ENCODE measurements at places on chromosomes 1 and 21.

- DNase-seq = no peak
These were observed 1.2 kb downstream of the IPO13 start for GRCh38 chr1:43947874-43948437.

- no peak for DNase-seq
These were observed at the start of gene AGMAT for GRCh38 chr1:15584489-15585363. Gene AGMAT (minus strand): TSS chr1:15585051. CDS start chr1:15584967, 84 bp downstream.

DNA sequence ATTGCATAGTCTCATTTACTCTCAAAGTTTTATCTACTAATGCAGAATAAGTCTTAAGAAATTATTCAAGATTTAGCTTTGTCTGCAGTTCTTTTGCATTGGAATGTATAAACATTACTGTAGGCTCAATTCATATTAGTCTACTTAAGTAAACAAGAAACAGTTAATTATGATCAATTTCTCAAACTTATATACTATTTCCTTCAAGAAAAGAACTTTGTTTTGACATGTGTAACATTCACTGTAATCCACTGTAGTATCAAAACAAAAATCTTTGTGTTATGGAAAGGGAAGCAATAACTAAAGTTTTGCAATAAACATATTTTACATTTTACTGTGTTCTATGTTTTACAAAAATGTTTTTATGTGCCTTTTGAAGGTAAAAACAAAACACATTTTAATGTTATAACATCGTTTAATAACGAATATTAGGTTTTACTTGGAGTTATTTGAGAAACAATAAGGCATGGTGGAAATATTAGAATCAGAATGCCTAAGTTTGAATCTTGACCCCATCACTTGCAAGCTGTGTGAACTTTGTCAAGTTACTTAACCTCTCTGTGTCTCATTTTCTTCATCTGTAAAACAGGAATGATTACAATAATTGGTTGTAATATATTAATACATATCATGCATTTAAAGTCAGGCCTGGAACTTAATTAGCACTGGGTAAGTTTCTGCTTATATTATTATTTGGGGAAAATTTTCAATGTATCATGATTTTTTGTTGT is 77.0 kb upstream of the DPH5 start:
- no peak for DNase-seq

GRCh38 chr1:162976628-162977027 is 92.5 kb upstream of the RGS4 start:
- DNase-seq = no peak

DNA sequence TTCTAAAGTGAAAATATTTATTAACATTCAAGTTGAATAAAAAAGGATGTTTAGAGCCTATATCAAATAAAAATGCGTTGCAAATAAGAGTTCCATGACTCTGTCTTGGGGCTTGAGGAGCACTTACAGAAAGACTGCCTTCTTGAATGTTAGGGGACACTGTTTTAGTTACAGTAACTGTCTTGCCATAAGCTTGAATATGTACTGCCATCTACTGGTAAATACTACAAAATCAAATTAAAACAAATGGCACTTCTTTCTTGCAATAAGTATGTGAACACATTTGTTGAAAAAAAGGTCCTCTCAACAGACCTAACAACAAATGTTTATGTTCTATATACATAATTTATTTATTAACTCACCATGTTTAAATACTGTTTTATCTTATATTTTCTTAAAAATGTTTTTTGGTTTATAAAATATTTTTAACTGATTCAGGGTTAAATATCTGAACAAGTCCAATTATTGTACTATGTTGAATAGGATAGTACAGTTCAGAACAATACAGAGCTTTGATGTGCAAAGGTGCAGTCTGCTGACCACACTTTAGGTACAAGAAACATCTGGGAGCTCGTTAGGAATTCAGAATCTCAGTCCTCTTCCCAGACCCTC is 199.5 kb downstream of the LRRIQ3 start:
- no peak for DNase-seq

DNA sequence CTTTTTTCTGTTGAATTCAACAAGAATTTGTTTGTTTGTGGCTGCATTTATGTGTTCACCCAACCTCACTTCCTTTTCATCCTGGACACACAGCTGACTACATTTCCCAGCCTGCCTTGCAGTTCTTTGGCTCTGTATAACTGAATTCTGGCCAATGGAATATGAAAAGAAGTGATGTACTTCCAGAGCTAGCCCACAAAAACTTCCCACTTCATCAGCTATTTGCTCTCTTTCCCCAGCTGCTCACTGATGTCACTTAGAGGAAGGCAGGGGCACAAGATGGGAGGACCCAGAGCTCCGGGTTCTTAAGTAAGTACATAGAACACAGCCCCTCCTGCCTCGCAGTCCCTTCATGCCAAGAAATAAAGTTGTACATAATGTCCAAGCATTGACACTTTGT is 235.0 kb upstream of the FGGY start:
- no peak for DNase-seq

DNA sequence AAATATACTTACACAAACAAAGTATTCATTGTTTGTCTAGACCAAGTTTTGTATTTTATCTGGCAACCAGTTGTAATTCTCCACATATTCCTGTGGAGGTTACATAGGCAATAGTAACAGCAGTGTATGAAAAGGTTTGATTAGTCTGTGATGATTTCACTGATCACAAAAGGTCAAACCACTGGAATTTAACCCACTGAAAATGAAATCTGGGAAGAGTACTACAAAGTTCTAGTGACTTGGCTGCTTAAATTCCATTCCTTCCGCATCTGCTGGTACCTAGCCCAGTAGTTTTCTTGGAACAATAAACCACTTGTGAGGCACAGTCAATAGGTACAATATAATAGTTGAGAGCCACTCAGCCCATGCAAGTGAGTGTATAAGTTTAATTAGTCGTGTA is 205.4 kb downstream of the NFIA start:
- no peak for DNase-seq

GRCh38 chr21:41783476-41784180 is 16.8 kb upstream of the RIPK4 start:
- DNase-seq = no peak

GRCh38 chr21:36422279-36423098 is 37.3 kb downstream of the CHAF1B start:
- no peak for DNase-seq

DNA sequence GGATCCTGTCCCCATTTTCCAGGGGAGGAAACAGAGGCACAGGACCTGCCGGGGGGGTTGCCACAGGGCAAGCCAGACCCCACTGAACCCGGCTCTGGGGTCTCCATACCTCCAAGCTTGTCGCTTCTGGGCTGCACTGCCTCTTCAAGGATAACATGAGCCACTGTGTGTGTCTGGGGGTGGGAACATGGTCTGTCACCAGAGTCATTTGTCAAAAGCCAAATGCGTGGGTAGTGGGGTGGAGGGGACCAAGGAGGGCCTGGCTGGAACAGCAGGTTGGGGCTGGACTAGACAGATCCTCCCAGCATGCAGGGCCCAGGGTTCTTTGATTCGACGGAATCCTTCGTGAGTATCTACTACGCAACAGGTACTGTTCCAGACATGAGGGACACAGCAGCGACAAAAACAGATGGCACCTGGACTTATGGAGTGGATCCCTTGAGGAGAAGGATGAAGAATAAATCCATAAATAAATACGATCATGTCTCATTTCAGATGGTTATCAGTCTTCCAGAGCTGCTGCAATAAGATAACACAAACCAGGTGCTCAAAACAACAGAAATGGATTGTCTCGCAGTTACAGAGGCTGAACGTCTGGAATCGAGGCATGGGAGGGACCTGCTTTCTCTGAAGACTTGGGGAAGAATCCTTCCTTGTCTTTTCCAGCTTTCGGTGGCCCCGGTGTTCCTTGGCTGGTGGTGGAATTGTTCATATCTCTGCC is 28.7 kb downstream of the C1QB start:
- no peak for DNase-seq

DNA sequence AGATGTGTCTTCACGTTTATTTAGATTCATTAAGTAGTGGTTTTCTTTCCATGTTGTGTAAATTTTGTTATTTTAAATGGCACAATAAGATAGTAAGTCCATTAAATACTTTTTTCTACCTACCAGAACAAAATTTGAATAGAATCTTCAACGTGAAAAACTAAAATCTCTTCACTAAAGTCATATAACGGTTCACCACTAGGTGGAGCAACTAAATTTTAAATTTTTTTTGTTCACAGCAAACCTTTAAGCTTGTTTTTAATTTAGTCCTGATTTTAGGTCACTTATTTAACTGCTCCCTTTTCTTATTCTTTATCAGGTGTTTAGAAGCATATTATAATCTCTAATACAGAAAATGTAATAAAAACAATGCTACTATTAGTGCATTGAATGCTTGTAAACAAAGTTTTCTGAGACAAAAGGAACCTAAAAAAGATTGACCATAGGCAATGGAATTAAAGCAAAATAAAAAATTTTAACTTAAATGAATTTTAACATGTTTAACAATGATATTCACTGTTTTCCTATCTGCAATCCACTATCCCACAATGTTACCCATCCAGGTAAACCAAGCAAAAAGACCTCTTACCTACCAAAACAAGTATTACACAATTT is 28.3 kb upstream of the PKN2 start:
- no peak for DNase-seq

- DNase-seq = no peak
These were observed 375.0 kb upstream of the CHRM3 start for GRCh38 chr1:239011382-239011781.

GRCh38 chr1:10528066-10529014 is 53.6 kb downstream of the PEX14 start:
- no peak for DNase-seq

DNA sequence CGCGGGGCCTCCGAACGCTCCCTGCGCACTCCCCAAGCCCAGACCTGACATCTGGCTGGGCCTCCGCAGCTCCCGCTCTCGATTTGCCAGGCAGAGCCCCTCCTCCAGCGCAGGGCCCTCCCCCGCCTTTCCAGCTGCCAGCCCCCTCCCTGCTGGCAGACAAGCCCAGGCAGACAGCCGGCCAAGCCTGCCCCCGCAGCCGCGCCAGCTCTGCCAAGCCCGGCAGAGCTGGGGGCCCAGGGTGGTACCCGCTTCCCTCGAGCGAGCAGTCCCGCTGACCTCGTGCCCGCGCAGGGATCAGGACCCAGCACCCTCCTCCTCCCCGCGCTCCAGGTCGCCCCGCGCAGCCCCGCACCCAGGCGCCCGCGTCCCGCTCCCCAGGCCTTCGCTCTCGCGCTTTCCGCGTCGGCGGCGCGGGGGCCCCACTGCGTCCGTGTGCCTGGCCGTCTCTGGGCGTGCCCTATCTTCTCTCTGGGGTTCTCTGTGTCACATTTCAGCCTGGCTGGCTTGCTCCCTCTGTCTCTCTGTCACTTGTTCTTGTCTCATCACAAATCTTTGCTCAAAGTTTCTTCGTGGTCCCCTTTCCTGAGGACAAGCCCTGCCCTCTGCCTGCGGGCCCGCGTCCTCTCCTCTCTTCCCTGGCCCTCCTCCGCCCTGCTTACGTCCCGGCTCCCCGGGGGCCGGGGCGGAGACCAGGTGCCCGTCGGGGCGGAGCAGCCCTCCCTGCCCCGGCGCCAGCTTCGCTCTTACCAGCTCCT is 580 bp downstream of the INKA2 start:
- DNase-seq = no peak

DNA sequence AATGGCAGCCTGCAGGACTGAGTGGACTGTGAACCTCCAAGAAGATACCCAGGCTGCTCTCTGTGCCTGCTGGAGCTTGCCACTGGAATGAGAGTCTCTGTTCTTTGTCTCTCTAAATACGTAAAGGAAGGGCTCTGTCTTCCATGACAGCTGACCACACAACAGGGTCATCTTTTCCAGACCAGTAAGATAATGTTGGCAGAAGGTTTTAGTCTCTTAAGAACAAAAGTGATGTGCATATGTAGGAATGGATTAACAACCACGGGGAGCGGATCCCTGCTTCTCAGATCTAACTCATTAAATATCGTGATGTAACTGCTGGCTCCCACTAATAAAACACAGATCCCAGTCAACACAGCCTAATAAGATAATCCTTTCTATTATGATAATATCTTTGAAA is 67.5 kb downstream of the MAP10 start:
- no peak for DNase-seq

DNA sequence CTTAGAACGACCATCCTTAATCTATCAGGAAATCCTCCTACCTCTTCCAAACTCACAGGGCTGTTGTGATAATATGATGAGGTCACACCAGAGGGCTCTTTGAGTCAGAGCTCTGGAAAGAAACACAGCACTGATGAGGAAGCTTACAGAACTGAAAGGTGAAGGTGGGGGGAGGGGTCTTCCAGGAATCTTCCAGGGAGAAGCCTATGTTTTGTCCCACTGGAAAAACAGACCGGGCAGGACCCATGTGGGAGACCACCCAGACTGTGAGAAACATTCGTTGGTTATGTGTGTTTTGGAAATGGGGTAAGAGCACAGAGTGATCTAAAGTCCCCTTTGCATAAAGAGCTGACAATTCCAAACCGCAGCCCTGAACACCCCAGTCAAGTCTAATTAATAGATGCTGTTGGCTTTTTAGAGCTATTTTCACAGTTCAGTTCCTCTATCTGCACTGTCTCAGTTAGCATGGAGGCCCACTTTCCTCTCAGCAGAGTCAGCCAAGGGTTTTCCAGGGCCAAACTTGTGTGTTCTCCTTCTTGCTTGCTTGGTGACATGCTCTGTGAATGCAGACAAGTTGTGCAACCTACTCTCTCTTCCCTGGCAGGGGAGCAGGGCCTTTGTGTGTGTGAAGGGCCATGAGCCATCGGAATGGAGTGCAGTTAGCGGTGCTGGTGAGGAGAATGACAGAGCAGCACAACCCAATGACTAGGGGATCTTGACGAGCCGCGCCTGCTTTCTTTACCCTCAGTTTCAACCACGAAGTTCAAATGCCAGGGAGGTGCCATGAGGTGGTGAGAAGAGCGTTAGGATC is 12.3 kb downstream of the PHLDA3 start:
- no peak for DNase-seq

DNA sequence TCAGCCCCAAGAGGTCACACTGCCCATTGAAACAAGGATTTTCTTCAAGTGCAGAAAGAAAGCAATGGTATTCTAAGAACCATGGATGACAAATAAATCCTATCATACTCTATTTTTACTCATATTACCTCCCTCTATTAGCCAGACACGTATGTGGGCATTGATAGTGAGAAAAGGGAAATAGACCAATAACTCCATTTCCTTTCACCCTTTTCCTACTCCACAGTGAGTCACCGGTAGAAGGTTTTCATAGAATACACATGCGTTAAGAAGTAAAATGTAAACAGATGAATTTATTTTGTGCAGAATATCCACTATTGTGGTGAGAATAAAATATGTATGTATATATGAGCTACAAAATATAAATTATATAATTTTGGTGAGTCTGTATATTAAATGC is 568.9 kb upstream of the ADGRL4 start:
- DNase-seq = no peak

GRCh38 chr1:78223417-78224215 is 177.8 kb downstream of the GIPC2 start:
- no peak for DNase-seq

GRCh38 chr1:21254335-21254951 is 35.8 kb downstream of the ECE1 start:
- no peak for DNase-seq
